ENCODE measurements at places on chromosomes 1 and 21.

DNA sequence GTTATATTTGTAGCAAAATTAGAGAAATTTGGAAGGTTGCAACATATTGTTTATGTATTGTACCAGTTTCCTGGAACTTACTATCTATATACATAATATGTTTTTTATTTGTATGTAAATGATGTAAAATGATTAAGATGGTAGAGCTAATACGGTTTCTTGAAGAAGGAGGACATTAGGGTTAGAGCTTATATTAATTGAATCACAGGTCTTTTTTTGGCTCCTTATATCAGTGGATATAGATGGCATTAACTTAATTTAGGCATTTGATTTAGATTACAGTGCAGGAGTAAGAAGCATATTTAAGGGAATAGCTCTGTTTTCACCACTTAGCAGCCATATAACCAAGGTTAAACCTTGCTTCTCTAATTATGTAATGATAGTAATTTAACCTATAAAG is 357.7 kb downstream of the USP25 start:
- DNase-seq: no peak

GRCh38 chr1:32373996-32374592 is 11.8 kb downstream of the TSSK3 start:
- DNase-seq: no peak

GRCh38 chr21:15204140-15204969 is 139.6 kb upstream of the NRIP1 start:
- DNase-seq: no peak

GRCh38 chr1:47808612-47809011 is 188.6 kb downstream of the TRABD2B start:
- DNase-seq: no peak

- no peak for DNase-seq
Measured at GRCh38 chr1:6580593-6581409, 1.0 kb downstream of the ZBTB48 start.

DNA sequence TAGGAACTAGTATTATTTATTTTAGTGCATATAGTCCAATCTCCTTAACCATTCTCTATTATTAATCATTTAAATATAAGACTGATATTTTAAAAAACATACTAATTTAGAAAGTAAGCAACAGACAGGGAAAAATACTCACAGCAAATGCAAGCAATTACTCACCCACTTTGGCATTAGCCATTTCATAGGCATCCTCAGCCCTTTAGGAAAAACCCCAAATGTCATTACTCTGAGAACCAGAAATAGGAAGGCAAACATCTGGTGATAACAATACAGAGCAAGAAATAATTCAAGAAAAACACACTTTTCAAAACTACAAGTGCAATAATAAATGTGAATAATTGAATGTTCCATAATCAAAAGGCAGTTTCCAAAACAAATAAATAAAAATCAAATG is 545.1 kb downstream of the PLPP3 start:
- no peak for DNase-seq
